ENCODE measurements at places on chromosomes 16 and 17.

GRCh38 chr17:1171953-1172352 lies 7.8 kb downstream of the ABR start:
- no peak for DNase-seq

GRCh38 chr17:78944956-78945355 lies 19.8 kb upstream of the TIMP2 start:
- DNase-seq, result no peak

GRCh38 chr16:11990702-11991390 lies 14.3 kb downstream of the SNX29 start:
- no peak for DNase-seq

DNA sequence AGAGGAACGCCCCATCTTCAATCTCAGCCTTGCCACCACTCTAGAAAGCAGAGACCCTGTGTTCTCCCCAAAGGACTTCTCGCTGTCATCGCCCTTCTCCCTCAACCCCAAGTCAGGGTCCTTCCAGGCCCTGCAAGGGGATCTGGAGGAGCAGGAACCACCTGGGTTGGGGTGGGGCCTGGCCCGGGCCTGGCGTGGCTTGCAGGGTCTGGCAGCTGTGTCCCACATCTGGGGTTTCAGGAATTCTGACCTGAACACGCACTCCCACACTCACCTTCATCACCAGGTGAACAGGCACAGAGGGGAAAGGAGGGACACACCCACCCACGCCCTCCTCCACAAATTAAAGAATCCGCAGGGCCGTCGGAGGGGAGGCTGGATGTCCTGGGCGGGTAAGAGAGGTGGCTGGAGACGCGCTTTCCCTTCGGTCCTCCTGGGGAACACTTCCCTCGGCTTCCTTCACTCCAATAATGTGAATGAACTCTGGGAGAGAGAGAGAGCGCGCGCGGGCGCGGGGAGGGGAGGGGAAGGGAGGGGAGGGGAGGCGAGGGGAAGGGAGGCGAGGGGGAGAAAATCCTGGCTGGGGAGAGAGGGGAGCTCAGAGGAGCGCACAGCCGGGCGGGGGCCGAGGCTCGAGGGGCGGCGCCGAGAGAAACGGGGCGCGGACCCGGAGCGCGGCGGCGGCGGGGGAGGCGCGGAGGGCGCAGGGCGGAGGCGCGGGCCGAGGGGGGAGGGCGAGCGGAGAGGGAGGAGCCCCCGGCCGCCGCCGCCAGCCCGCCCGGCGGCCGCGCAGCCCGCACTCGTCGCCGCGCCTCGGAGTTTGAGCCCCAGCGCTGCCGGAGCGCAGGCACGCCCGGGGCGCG lies at the start of gene CACNG4:
Gene CACNG4, plus strand, starts transcription at position 799 of the 863 bp plus-strand sequence. CDS start 205 bp downstream, outside the sequence.
- no peak for DNase-seq
